CMK (cell line): ENCODE measurements at places on chromosomes 3 and 15.

GRCh38 chr3:65996589-65996988 lies 42.1 kb downstream of the MAGI1 start:
- no peak for DNase-seq

DNA sequence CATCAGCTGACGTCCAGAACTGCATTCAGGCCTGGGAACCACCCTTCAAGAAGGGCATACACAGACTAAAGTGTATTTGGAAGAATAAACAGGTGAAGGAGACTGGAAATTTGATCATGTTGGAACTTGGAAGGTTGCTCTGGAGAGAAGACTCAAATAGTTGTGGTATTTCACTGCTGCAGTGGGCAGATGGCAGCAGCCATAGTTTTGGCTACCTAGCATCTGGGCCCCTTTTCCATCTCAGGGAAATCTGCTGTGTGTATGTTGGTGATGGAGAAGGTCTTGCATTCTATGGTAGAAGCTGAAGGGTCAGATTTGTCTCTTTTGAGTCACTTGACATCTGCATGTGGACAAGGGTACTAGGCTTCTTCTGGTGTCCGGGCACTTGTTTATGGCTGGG lies 114.4 kb upstream of the FGF7 start:
- no peak for DNase-seq

DNA sequence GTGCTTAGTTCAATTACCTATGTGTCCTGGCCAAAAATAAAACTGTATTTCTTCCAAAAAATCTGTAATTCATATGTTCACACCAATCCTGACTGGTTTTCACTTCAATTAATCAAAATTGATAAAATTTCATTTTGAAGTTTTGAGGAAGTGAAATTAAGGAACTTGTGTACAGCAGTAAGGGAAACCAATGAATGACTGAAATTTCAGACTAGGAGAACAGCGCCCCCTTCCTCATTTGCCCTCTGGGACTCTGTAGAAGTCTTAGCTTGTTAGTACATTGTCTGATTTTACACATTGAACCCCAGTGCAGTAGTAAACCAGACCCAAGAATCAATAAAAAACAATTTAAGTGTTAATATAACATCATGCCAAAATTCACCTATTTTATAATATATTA lies 495.3 kb upstream of the AGTR1 start:
- no peak for DNase-seq

- DNase-seq: no peak
Measured at GRCh38 chr3:28637742-28638141, 289.1 kb upstream of the AZI2 start.

DNA sequence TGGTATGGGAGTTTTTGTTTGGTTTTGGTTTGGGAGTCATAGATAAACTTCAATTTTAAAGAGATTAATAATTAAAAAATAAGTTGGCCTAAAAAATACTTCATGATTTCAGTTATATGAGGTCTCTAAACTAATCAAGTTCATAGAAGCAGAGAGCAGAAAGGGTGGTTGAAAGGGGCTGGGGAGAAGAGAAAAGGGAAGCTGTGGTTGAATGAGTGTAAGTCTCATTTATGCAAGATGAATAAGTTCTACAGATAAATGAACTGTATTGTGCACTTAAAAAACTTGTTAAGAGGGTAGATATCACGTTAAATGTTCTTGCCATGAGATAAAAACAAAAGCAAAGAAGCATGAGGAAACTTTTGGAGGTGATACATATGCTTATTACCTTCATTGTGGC lies 188.7 kb downstream of the NSUN3 start:
- no peak for DNase-seq

DNA sequence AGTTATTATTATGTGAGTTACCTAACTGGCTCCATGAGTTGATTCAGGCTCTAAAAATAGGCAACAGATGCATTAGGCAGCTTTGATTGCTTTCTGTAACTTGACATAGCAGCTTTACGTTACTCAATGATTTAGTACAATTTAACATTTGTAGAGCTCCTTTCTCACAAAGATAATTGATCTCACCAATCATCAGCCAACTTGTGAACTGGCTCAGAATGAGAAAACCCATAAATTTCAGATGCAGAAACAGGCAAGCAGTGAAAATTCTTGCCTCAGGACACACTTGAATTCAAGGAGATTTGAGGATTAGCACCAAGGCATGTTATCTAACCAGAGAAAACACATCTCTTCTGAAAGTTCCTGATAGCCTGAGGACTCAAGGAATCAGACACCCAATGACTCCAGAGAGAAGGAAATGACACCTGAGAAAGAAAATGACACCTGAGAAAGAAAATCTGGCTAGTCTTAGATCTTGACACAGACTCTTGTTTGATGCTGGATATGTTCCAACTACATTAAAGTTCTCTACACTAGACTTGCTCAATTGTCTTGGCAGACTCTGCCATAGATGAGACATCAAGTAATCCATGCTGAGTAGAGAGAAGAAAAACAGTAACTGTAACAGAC lies 315.1 kb upstream of the CBLB start:
- no peak for DNase-seq

- DNase-seq: no peak
Measured at GRCh38 chr3:141429371-141430035, 57.3 kb upstream of the RASA2 start.

GRCh38 chr3:180085122-180085710 lies 48.5 kb upstream of the PEX5L start:
- DNase-seq: no peak

- DNase-seq: no peak
Measured at GRCh38 chr3:187025656-187026316, 95.5 kb downstream of the ST6GAL1 start.

DNA sequence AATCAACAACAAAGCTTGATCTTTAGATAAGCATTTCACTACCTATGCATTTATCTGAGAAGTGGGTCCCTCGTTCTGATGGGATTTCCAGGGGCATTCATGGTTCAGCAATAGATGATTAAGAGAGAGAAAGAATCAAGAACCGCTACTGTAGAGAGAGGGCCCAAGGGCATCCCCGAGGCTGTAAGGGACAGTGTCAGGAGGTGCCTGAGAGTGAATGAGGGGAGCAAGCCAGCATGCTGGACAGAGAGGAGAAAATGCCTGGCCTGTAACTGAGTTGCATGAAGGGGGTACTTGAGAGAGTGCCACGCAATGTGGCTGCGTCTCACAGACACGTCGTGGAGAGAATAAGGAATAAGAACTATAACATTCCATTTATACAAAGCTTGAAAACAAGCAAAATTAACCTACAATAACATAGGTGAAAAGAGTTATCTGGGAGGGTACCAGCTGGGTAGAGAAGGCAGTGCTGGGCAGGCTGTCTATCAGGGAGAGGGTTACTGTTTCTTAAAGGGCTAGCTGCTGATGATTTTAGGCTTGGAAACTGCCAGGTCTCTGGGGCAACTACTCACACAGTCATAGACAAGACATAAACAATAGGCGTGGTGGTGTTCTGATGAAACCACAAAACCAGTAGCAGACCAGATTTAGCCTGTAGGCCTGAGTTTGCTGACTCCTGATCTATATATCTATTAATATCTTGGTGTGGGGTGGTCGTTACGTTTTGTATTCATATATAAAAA lies 374.6 kb upstream of the CFAP20DC start:
- no peak for DNase-seq

DNA sequence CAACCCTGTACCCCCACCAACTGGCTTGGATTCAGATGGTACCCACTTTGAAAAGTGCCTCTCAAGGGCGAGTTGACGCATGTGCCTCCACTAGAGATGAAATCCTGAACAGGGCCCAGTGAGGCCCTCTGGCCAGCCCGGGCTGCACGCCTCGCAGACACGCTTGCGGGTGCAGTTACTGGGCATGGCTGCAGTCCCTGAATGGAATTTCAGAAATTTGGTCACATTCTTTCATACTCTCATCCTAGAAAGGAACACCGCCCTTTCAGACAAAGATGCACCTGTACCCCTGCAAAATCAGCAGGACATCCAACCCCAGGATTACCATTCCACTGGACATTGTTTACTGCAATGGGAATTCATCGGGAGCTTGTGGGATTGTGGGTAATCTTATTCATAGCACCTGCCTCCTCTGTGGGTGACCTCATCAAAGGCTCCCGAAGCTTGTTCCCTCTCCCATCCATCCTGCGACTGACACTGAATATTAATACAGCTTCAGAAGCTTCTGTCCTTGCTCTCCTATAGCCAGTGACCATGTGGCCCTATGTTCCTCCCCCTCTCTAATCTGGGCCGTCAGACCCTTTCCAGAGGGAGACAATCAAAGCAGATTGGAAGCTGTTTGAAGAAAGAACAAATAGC lies 42.5 kb upstream of the TPM1 start:
- no peak for DNase-seq
